Fibroblast of skin of left biceps (primary cell): ENCODE measurements at places on chromosomes 4 and X.

- DNase-seq, result peak; percentile 85
These were observed 95.4 kb downstream of the COL25A1 start for GRCh38 chr4:109207061-109207460.

GRCh38 chrX:47316276-47317025 is 53.9 kb upstream of the ZNF157 start:
- no peak for DNase-seq

GRCh38 chrX:128781506-128781905 is 729.3 kb upstream of the ACTRT1 start:
- no peak for DNase-seq

- no peak for DNase-seq
These were observed 23.9 kb downstream of the MOB1B start for GRCh38 chr4:70925899-70926635.

DNA sequence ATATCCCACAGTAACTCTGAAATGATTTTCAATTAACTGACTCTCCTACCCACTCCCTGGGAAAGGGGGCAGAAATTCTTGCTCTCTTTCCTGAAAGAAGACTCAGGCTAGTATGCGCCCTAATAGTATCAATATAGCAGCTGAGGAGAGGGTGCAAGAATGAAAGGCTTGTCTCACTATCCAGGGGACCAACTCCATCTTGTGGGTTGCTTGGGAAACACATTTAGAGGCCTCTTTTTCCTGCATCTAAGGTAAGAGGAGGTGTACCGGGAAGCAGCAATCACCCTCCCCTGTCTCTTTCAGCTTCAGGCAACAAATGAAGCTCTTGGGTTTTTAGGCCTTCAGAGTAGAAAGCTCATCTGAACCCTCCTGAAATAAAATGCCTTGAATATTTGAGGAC is 11.3 kb downstream of the TMEM255A start:
- no peak for DNase-seq

DNA sequence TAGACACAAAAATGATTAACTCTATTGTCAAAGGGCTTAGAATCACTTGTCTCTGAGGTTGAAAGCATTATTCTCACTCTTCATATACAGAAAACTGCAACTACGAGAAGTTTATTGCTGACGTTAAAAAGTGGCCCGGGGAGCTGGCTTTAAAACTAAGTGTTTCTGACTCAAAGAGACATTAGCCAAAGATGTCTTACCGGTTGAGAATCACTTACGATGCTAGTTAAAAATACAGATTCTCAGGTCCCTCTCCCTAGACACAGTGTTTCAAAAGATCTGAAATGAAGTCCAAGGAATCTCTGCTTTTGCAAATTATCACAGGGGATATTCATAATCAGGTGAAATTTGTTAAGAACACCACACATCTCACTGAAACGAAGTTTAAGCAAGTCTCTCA is 1.2 kb downstream of the GNPDA2 start:
- no peak for DNase-seq

DNA sequence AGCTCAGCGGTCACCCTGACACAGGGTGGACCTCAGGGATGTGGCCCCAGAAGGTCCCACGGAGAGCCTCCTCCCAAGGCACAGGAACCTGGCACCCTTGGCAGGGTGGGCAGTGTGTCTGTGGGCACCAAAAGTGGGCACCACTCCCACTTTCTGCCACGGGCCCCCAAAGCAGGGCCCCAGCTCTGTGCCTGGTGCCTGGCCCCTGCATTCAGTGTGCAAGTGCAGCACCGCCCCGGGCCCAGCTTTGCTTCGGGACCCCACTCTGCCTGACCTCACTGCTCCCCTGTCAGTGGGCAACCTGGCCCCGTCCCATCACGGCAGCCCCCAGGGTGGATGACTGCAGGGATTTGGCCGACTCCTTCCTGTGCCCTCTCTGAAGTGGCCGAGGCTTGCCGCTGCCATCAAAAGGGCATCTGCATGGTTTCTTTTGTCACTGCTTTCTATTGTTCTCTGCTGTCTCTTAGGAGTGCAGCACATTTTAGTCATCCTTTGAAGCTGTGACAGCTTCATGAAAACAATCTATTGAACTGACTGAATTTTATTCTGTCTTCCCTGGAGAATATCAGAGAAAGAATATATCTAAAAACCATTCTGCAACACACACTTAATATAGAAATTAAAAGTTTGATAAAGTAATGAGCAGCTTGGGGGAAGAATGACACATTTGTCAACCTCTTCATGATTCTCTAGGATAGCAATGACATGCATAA is 302.4 kb downstream of the FAM47B start:
- DNase-seq, result no peak

GRCh38 chr4:74873545-74874301 is 59.2 kb upstream of the PARM1 start:
- no peak for DNase-seq

- DNase-seq, result no peak
These were observed 17.0 kb upstream of the SLAIN2 start for GRCh38 chr4:48324281-48324680.

GRCh38 chr4:56058555-56058954 is 109.8 kb downstream of the CEP135 start:
- no peak for DNase-seq
